Upper lobe of right lung (tissue), 1 donor: ENCODE measurements at places on chromosomes 3 and 15. TPM values are rescaled to one million over a fixed set of nuclear protein-coding genes. Genes with fewer than 3 reads are reported as not detected.

ASB14 gene
- not detected for total RNA-seq

CSPG4 gene
- total RNA-seq = 12.6 TPM

LMOD3 gene
- total RNA-seq = 0.12 TPM

HTR3E gene
- total RNA-seq = not detected

CCK gene
- total RNA-seq = 0.67 TPM

SPATA12 gene
- total RNA-seq = 0.38 TPM

DUOX1 gene
- total RNA-seq = 327 TPM

LMAN1L gene
- total RNA-seq = not detected

ZNF710 gene
- total RNA-seq = 47.9 TPM

TNNC1 gene
- 88.9 TPM for total RNA-seq

GREM1 gene
- 2.8 TPM for total RNA-seq

DNA sequence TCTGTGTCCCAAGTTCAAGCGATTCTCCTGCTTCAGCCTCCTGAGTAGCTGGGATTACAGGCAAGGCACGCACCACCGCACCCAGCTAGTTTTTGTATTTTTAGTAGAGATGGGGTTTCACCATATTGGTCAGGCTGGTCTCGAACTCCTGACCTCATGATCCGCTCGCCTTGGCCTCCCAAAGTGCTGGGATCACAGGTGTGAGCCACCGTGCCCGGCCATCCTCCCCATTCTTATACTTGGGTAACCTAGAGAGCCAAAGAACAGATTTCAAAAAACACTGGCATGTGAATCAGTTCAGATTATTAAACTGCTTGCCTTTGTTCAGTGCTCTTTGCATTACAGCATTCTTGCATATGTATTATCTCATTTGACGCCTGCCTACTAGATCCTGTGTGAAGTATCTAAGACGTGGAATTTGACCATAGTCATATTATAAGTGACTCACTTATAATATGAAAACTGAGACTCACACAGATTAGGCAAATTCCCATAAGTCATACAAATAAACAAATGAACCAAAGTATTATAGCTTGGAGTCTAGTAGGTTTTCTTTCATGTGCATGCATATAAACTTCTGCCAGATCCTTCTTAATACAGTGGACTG is 123.5 kb downstream of the UNC13C start:
- no peaks in the 10 kb centered on the region for H3K27me3 ChIP-seq
- H3K4me1 ChIP-seq = no peaks in the 10 kb centered on the region
- no peaks in the 10 kb centered on the region for H3K36me3 ChIP-seq
- no peak overlapping the region for H3K27ac ChIP-seq
- no peak for DNase-seq

GRCh38 chr3:194723846-194724618 is 38.3 kb downstream of the FAM43A start:
- H3K27ac ChIP-seq = no peak overlapping the region
- H3K36me3 ChIP-seq = no peaks in the 10 kb centered on the region
- H3K4me1 ChIP-seq = no peaks in the 10 kb centered on the region
- H3K27me3 ChIP-seq = no peaks in the 10 kb centered on the region
- no peak overlapping the region for H3K4me3 ChIP-seq

- no peak for DNase-seq
- no peaks in the 10 kb centered on the region for H3K36me3 ChIP-seq
- no peaks in the 10 kb centered on the region for H3K4me1 ChIP-seq
- no peaks in the 10 kb centered on the region for H3K27me3 ChIP-seq
Measured at GRCh38 chr3:34109021-34109420, 310.6 kb downstream of the PDCD6IP start.

GRCh38 chr3:45795882-45796765 is at the start of gene SLC6A20:
Gene SLC6A20, minus strand, starts transcription at chr3:45796536. Its CDS starts 117 bp downstream, at chr3:45796419.
- peaks cover 9% of the 10 kb centered on the region for H3K4me1 ChIP-seq
- peak; percentile 73 for DNase-seq
- H3K4me3 ChIP-seq = peak within 1 kb of the TSS; percentile 51
- H3K27me3 ChIP-seq = peaks cover 58% of the 10 kb centered on the region
- H3K27ac ChIP-seq = peak within 1 kb of the TSS; percentile 36

DNA sequence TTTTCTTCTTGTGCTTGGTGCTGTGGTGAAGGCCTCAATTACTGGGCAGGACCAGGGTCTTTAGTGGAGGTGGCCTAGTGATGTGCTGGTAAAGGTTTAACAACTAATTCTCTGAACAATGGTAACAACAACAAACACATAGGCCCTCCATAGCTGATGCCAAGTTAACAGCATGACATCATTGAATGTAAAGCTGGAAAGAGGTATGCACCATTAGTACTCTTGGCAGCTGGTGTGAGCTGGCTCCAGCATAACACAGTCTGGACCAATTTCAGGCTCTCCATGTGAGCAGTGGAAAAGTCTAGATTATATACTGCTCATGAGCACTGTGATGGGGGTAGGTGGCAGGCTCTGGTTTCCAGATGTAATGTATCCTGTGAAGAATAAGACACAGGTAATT is 61.8 kb downstream of the SLC7A14 start:
- no peak overlapping the region for H3K27ac ChIP-seq
- H3K27me3 ChIP-seq = no peaks in the 10 kb centered on the region
- no peak overlapping the region for H3K4me3 ChIP-seq
- H3K4me1 ChIP-seq = no peaks in the 10 kb centered on the region

- no peak overlapping the region for H3K4me3 ChIP-seq
- no peak overlapping the region for H3K27ac ChIP-seq
- DNase-seq = no peak
- H3K4me1 ChIP-seq = no peaks in the 10 kb centered on the region
- no peaks in the 10 kb centered on the region for H3K27me3 ChIP-seq
Measured at GRCh38 chr15:34900748-34901147, 68.8 kb downstream of the AQR start.

DNA sequence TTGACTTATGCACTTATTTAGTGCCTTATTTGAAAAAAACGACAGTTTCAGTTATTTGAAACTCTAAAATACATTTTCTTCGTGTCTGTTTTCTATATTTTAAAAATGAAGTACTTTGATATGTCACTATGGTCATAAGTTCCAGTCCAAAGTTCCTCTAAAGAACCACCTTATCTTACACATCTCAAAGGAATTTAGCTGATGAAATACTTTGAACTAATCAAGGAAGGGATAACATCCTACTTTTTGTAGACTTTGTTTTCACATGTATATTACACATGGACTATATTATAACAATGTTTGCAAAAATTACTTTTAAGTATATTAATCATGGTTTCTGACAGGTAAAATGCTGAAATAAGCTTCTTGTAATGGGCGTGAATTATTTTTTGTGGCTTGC is 265.8 kb upstream of the ZNF717 start:
- no peak overlapping the region for H3K4me3 ChIP-seq
- H3K27ac ChIP-seq = no peak overlapping the region
- no peaks in the 10 kb centered on the region for H3K27me3 ChIP-seq
- H3K36me3 ChIP-seq = no peaks in the 10 kb centered on the region

GRCh38 chr15:94441760-94442159 is 210.4 kb downstream of the MCTP2 start:
- DNase-seq = no peak
- no peaks in the 10 kb centered on the region for H3K4me1 ChIP-seq
- H3K4me3 ChIP-seq = no peak overlapping the region
- H3K36me3 ChIP-seq = peaks cover 10% of the 10 kb centered on the region
- no peak overlapping the region for H3K27ac ChIP-seq
- no peaks in the 10 kb centered on the region for H3K27me3 ChIP-seq

DNA sequence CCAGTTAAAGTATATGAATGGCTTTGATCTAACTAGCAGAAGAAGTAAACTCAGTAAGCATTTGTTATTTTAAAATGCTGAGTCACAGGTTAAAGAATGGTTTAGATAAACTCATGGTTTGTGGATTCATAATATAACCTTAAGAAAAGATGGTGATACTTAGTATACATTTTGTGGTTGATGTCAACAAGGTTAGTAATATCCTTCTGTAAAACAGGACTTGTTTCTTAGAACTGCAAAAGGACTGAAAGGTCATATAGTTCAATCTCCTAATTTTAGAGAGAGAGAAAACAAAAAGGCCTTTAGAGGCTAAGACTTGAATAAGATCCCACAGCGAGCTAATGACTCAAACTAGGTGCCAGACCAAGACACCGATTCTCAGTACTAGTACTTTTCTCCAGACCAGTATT is 50.0 kb downstream of the STRIT1 start:
- H3K27ac ChIP-seq = no peak overlapping the region
- no peaks in the 10 kb centered on the region for H3K4me1 ChIP-seq
- no peak overlapping the region for H3K4me3 ChIP-seq
- no peaks in the 10 kb centered on the region for H3K27me3 ChIP-seq
- no peak for DNase-seq

- no peaks in the 10 kb centered on the region for H3K36me3 ChIP-seq
- H3K4me3 ChIP-seq = no peak overlapping the region
- H3K27ac ChIP-seq = no peak overlapping the region
- no peaks in the 10 kb centered on the region for H3K27me3 ChIP-seq
- H3K4me1 ChIP-seq = no peaks in the 10 kb centered on the region
Measured at GRCh38 chr3:150830094-150830681, 67.2 kb upstream of the SIAH2 start.

- H3K4me1 ChIP-seq = peaks cover 4% of the 10 kb centered on the region
- no peaks in the 10 kb centered on the region for H3K36me3 ChIP-seq
- H3K27me3 ChIP-seq = peaks cover 7% of the 10 kb centered on the region
- no peak overlapping the region for H3K27ac ChIP-seq
- DNase-seq = no peak
Measured at GRCh38 chr15:72796210-72796514, 12.6 kb upstream of the ADPGK start.

- H3K36me3 ChIP-seq = no peaks in the 10 kb centered on the region
- H3K27ac ChIP-seq = no peak overlapping the region
- H3K27me3 ChIP-seq = no peaks in the 10 kb centered on the region
- DNase-seq = no peak
- H3K4me1 ChIP-seq = no peaks in the 10 kb centered on the region
Measured at GRCh38 chr3:23312866-23313265, 109.7 kb downstream of the UBE2E2 start.

DNA sequence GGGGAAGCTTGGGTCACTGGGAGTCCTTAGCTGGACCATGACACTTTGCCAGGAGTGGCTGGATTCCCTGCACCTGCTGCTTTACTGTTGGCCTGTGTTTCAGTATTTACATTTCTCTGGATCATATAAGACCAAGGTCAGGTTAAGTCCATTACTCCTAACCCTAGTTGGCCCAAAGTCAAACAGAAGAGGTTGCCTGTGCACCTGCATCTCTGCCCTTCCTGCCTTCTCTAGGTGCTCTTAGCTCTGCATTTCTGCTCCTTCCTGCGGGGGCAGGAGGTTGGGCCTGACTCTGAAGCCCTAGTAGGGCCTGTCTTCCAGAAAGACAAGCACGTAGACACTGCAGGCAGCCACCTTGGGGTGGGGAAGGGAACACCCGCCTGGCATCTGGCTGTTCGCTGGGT is 124.3 kb downstream of the RPLP1 start:
- no peak overlapping the region for H3K27ac ChIP-seq
- no peaks in the 10 kb centered on the region for H3K36me3 ChIP-seq
- peaks cover 5% of the 10 kb centered on the region for H3K4me1 ChIP-seq
- no peak for DNase-seq

DNA sequence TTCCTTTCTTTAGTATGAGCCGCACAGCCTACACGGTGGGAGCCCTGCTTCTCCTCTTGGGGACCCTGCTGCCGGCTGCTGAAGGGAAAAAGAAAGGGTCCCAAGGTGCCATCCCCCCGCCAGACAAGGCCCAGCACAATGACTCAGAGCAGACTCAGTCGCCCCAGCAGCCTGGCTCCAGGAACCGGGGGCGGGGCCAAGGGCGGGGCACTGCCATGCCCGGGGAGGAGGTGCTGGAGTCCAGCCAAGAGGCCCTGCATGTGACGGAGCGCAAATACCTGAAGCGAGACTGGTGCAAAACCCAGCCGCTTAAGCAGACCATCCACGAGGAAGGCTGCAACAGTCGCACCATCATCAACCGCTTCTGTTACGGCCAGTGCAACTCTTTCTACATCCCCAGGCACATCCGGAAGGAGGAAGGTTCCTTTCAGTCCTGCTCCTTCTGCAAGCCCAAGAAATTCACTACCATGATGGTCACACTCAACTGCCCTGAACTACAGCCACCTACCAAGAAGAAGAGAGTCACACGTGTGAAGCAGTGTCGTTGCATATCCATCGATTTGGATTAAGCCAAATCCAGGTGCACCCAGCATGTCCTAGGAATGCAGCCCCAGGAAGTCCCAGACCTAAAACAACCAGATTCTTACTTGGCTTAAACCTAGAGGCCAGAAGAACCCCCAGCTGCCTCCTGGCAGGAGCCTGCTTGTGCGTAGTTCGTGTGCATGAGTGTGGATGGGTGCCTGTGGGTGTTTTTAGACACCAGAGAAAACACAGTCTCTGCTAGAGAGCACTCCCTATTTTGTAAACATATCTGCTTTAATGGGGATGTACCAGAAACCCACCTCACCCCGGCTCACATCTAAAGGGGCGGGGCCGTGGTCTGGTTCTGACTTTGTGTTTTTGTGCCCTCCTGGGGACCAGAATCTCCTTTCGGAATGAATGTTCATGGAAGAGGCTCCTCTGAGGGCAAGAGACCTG is 13.2 kb downstream of the GREM1 start:
- H3K27ac ChIP-seq = no peak overlapping the region
- H3K36me3 ChIP-seq = no peaks in the 10 kb centered on the region
- H3K4me3 ChIP-seq = no peak overlapping the region
- peak; percentile 88 for DNase-seq
- H3K27me3 ChIP-seq = no peaks in the 10 kb centered on the region

DNA sequence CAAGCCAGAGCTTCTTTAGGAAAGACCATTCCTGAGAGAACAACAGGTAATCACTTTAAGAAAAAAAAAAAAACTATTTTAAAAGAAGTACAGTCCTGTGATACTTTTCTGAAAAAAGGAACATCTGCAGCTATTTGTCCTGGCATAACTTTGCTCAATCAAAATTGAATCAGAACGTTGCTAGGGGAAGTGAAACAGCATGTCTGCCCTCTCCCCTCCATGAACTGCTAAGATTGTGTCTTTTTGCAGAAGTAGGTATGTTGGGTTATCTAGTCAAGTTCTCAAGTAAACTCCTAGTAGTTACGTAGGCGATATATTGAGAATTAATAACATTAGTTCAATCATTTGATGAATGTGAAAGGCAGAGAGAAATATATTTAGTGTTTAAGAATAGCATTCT is 1013.3 kb downstream of the TUSC7 start:
- H3K27me3 ChIP-seq = no peaks in the 10 kb centered on the region
- peaks cover 5% of the 10 kb centered on the region for H3K4me1 ChIP-seq
- peak overlapping the region; percentile 44 for H3K27ac ChIP-seq
- H3K4me3 ChIP-seq = no peak overlapping the region

GRCh38 chr3:20320489-20320888 is 134.5 kb upstream of the SGO1 start:
- no peak overlapping the region for H3K4me3 ChIP-seq
- H3K36me3 ChIP-seq = no peaks in the 10 kb centered on the region
- no peak for DNase-seq
- no peaks in the 10 kb centered on the region for H3K27me3 ChIP-seq
- H3K4me1 ChIP-seq = no peaks in the 10 kb centered on the region

- no peak overlapping the region for H3K4me3 ChIP-seq
- no peak for DNase-seq
- H3K36me3 ChIP-seq = no peaks in the 10 kb centered on the region
Measured at GRCh38 chr3:13891492-13892073, 11.7 kb upstream of the WNT7A start.

GRCh38 chr3:4351872-4352271 is 48.7 kb downstream of the SETMAR start:
- no peak for DNase-seq
- H3K27ac ChIP-seq = no peak overlapping the region
- H3K36me3 ChIP-seq = no peaks in the 10 kb centered on the region
- peaks cover 15% of the 10 kb centered on the region for H3K4me1 ChIP-seq
- H3K4me3 ChIP-seq = no peak overlapping the region
